HFFc6 (cell line): ENCODE measurements at places on chromosomes 1 and 21. TPM values are rescaled to one million over a fixed set of nuclear protein-coding genes. Genes with fewer than 3 reads are reported as not detected.

GRCh38 chr1:81545734-81546133 lies 255.0 kb upstream of the ADGRL2 start:
- DNase-seq: no peak

DNA sequence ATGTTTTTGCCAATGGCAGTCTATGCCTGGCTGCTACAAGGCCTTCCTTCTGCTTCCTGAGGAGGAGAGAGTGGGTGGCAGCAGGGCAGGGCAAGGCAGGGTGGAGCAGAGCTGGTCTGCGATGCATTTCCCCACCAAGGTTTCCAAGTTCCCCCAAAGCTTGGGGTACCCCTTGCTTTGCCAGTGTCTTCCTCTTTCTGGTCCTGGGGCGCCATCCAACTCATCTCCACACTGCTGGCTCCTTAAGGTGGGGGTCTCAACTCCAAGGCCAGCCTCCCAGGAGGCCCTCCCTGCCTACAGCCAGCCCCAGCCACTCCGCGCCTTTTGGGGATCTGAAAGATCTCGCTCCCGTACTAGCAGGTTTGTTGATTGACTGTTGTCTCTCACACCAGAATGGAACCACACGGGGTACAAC lies 3.9 kb upstream of the SKI start:
- no peak for DNase-seq

GRCh38 chr1:66777831-66778230 lies 23.2 kb downstream of the INSL5 start:
- no peak for DNase-seq

GRCh38 chr1:91725989-91726721 lies 159.8 kb downstream of the TGFBR3 start:
- peak; percentile 89 for DNase-seq

GRCh38 chr1:34684266-34684665 lies 70.6 kb upstream of the GJB5 start:
- no peak for DNase-seq

- peak; percentile 44 for DNase-seq
Observed at GRCh38 chr1:84174051-84174556, 30.0 kb downstream of the PRKACB start.

ELAVL4 gene
- total RNA-seq: not detected in 3 replicates

IVL gene
- not detected in 3 replicates for total RNA-seq

DNA sequence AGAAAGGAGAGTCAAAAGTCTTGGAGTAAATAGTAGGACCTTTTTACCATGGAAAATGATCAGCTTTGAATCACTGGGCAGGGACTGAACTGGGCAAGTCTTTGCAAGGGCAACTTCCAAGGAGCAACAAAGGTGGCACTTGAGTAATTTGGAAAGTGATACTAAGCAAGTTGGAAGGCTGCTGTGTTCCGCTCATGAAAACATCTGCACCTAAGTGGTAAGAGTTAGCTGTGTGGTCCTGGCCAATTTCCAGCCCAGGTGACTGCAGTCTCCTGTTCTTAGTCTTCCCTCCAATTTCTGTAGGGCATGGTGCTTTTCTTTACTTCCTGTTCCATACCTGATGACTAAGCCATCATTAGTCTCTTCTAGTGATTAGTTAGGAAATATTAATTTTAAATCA lies 35.5 kb upstream of the PRDM2 start:
- DNase-seq: no peak

TNFRSF8 gene
- total RNA-seq: not detected in 3 replicates

CELA3A gene
- not detected in 3 replicates for total RNA-seq

DNA sequence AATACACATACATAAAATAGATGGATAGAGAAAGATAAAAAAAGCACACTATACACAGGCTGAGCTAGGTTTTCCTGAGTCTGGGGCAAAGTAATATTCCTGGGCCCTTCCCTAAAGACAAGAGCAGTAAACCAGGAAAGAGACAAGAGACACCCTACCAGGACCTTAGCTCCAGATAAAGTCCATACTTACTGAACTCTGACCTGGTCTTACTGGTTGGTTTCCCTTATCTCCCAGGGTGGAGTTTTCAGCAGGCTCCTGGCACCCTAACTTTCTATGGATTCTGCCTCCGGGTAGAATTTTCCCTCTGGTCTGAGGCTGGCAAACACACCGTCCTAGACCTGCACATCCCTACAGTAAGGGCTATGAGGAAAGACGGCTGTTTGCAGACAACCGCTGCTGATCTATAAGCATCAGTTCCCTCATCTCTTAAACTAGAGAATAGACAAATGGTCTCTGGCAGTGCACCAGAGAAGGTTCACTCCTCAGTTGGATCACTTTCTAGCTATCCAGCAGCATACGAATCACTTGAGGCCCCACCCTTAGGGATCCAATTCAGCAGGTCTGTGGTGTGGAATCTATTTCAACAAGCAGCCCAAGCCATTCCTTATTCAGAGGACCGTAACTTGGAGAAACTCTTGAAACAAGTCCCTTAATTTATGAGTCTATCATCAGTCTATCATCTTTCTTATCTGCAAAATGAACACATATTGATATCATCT lies 52.0 kb downstream of the ARHGEF11 start:
- DNase-seq: no peak

NPPB gene
- not detected in 3 replicates for total RNA-seq

SPATA21 gene
- not detected in 3 replicates for total RNA-seq

PBX1 gene
- 33.4 to 42.3 TPM (median 36.9 TPM) in 3 replicates for total RNA-seq

CHIA gene
- not detected in 3 replicates for total RNA-seq

GRCh38 chr1:221069986-221070385 lies 190.7 kb downstream of the HLX start:
- DNase-seq: no peak
